ENCODE measurements at places on chromosomes 5 and 9.

GRCh38 chr9:126915281-126915816 lies 767 bp downstream of the RALGPS1 start:
- no peak for DNase-seq

DNA sequence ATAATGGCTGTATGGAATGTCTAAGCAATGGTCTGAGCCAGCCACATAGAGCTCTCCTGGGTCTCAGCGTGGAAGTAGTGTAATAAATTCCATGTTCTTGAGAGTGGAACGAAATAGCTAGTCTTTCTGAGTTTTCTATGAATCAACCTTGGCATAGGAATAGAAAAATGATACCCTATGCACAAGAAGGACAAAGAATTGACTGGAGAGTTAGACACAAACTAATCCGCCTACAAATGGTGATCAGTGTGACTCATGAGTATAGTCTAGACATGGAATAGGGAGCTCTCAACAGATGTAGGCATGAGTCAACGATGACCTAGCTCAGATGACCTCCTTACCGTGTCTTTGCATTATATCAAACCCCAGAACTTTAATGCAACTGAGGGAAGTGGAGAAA lies 256.8 kb upstream of the GRIN3A start:
- no peak for DNase-seq

- DNase-seq: no peak
Observed at GRCh38 chr5:116275282-116275681, 190.5 kb downstream of the COMMD10 start.

DNA sequence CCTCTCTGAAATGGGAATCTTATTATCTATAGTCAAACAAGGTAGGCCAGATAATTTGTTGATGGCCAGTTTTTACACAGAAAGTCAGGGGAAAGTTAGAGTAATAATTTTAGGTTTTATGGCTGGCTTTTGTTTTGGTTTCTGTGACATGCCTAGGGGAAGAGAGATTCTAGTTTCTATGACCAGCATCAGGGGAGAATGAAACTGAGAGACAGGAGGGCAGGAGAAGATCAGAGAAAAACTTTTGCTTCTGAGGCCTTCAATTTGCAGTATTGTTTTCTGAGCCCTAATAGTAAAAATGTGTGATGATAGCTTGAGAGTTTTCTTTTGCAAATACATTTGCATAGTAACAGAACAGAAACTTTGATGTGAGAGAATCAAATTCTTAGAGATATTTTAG lies 564.3 kb downstream of the ZNF608 start:
- no peak for DNase-seq

GRCh38 chr5:120852222-120852860 lies 388.2 kb downstream of the PRR16 start:
- no peak for DNase-seq

Data from fibroblast of villous mesenchyme (primary cell).